PC-9 (cell line): ENCODE measurements at places on chromosomes 1 and 21.

DNA sequence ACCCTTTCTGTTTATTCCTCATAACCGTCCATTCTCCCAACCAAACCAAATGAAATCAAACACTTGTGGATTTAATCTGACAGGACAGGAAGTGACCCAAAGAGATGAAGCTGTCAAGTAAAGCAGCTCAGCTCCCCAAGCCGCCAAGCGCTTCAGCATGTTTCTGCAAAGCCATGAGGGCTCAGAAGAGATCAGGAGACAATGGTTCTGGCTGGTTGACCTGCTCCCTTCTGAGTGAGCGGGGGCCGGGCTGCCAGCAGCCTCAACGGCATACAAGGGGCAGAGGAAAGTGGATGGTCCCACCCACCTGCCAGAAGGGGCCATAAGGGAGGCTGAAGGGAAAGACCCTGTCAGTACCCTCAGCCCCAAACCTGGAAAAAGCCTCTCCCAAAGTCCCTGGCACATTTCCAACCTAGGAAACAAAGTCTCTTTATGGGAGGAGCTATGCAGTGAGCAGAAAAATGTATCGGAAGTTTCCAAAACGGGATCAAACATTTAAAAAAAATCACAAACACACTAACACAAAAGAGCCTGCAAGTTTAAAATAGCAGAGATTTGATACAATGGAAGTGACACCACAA is 45.4 kb downstream of the SLC45A1 start:
- DNase-seq = no peak

DNA sequence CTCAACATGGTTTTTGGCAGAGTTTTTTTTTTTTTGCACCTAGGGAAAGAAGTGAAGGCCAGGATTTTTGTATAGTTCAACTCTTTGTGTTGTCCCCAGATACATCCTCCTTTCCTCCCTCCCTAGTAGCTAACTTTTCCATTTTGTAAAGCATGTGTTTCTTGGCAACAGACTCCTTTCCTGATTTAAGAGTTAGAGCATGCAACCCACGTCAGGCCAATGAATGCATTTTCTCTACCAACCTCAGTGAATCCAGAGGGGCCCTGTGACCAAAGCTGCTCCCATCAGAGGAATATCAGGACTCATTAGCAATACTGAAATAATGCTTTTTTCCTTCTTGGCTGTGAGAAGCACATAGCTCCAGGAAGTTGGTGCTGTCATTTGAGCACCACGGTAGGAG is 287.2 kb downstream of the LMO4 start:
- DNase-seq = no peak

- no peak for DNase-seq
Observed at GRCh38 chr21:32306021-32306780, 7.5 kb downstream of the MRAP start.

DNA sequence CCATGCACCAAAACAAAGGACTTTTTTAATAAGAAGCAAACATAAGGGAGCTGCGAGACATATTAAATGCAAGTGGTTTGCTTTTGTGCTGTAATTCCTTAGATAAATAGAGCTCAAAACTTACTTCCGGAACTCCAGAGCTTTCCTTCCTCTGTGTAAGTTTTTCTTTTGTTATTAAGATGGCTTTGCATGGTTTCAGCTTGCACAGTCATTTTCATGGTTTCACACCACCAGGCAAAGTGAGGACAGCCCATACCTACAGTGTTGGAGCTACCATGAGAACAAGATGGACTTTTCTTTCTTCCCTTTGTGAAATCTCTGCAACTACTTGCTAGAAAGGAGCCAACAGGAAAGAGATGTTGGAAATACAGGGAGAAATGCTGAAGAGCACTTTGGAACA is 368.0 kb downstream of the SETD4 start:
- DNase-seq = no peak

GRCh38 chr1:109482242-109482641 is 1.5 kb upstream of the ATXN7L2 start:
- DNase-seq = no peak
